Activated T-helper 17 cell treated with anti-CD3 and anti-CD28 coated beads, Interleukin-2, amount 50 U/mL, for 72 hours (primary cell): ENCODE measurements at places on chromosomes 2 and 18.

DNA sequence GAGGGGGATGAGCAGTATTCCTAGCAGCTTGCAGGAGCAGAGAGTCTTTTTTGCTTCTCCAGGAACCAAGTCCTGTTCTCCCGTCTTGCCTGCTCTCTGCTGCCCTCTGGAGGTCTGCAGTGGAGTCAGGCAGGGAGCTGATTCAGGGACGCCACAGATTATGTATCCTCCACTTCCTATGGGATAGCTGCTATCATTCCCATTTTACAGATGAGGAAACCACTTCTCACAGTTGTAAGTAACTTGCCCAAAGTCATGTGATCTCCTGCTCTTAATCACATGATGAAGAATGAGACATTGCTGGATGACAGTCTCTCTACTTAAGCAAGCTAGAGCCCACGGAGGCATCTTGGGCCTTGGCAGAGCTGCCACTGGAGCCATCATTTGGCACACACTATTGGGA, 8.3 kb downstream of the SLC4A5 start:
- no peaks in the 10 kb centered on the region for H3K4me1 ChIP-seq
- no peaks in the 10 kb centered on the region for H3K36me3 ChIP-seq
- ATAC-seq, result peak; percentile 82
- H3K27me3 ChIP-seq, result no peaks in the 10 kb centered on the region
- no peak overlapping the region for H3K4me3 ChIP-seq

GRCh38 chr18:1481577-1481976, 576.9 kb downstream of the ADCYAP1 start:
- H3K4me1 ChIP-seq, result no peaks in the 10 kb centered on the region
- H3K36me3 ChIP-seq, result no peaks in the 10 kb centered on the region
- H3K27ac ChIP-seq, result no peak overlapping the region
- H3K27me3 ChIP-seq, result no peaks in the 10 kb centered on the region

GRCh38 chr2:14723684-14724083, 91.2 kb downstream of the LRATD1 start:
- ATAC-seq, result no peak
- no peak overlapping the region for H3K27ac ChIP-seq
- H3K4me1 ChIP-seq, result no peaks in the 10 kb centered on the region
- H3K4me3 ChIP-seq, result no peak overlapping the region
- no peaks in the 10 kb centered on the region for H3K36me3 ChIP-seq

- H3K27me3 ChIP-seq, result no peaks in the 10 kb centered on the region
- H3K4me1 ChIP-seq, result no peaks in the 10 kb centered on the region
- H3K27ac ChIP-seq, result no peak overlapping the region
- no peak overlapping the region for H3K4me3 ChIP-seq
- no peaks in the 10 kb centered on the region for H3K36me3 ChIP-seq
- no peak for ATAC-seq
Observed at GRCh38 chr2:220310451-220310861, 683.0 kb downstream of the SLC4A3 start.

- H3K27me3 ChIP-seq, result no peaks in the 10 kb centered on the region
- H3K27ac ChIP-seq, result peak overlapping the region; percentile 52
- H3K4me3 ChIP-seq, result peak overlapping the region; percentile 45
- ATAC-seq, result peak; percentile 95
- H3K36me3 ChIP-seq, result peaks cover 46% of the 10 kb centered on the region
Observed at GRCh38 chr2:69601179-69601612, 42.3 kb downstream of the AAK1 start.

DNA sequence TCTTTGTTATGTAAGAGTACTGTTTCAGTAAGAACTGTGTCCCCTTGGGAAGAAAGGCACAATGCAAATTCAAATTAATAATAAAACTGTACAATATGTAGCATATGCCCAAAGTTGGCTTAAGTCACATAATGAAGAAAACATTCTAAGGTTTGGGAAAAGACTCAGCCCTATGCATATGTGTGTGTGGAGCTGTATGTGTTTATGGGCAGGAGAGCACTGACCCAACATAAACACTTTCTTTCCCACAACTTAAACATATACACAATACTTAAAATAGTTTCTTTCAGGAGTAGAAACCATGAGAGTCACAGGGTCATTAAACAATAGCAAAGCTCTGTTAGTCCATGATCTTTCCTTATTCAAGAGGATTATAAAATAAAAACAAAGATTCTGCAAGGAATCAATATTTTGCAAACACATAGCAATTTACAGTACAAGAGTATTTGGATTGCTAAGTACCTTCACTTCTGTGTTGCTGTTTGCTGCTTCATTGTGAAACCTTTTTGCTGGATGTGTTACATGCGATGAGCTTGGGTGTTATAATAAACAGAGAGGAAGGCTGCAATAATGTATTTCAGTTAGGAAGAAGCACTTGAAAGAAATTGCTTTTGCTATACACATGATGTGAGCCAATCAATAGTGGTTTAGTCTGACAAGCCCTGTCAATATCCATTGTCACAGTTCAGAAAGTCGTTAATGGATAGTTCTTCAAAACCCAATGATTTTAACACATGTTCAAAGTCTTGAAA, 347.3 kb downstream of the ARHGAP15 start:
- no peak for ATAC-seq
- peaks cover 21% of the 10 kb centered on the region for H3K36me3 ChIP-seq
- H3K27me3 ChIP-seq, result no peaks in the 10 kb centered on the region
- peak overlapping the region; percentile 19 for H3K27ac ChIP-seq
- peaks cover 25% of the 10 kb centered on the region for H3K4me1 ChIP-seq

DNA sequence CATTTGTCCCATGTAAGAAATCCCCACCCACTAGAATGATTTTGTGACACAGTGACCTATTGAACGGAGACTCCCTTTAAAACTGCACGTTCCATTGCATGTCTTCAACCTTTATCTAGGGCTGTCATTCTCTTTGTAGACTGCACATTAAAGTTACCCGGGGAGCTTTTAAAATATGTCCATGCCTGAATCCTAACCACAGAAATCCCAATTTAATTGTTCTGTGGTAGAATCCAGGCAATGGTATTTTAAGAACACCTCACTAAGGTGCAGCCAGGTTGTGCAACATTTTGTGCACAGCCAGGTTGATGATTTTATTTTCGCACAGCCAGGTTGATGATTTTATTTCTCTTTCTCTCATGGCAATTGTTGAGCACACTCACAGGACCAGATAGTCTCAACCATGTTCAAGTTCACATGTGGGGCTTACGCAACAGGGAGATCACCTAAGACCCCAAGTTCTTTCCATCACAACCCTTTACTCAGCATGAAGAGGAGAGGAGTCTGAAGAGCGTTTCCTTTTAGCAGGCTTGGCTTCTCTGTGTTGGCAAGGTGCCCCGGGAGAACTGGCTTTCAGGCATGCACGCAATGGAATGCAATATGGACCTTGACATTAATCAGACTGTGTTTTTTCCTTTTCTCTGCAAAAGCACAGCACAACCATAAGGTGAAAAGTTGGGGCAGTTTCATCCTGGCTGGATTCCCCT, 467.3 kb upstream of the ETAA1 start:
- no peaks in the 10 kb centered on the region for H3K36me3 ChIP-seq
- H3K27me3 ChIP-seq, result no peaks in the 10 kb centered on the region
- H3K4me1 ChIP-seq, result no peaks in the 10 kb centered on the region
- H3K4me3 ChIP-seq, result no peak overlapping the region
- ATAC-seq, result no peak

DNA sequence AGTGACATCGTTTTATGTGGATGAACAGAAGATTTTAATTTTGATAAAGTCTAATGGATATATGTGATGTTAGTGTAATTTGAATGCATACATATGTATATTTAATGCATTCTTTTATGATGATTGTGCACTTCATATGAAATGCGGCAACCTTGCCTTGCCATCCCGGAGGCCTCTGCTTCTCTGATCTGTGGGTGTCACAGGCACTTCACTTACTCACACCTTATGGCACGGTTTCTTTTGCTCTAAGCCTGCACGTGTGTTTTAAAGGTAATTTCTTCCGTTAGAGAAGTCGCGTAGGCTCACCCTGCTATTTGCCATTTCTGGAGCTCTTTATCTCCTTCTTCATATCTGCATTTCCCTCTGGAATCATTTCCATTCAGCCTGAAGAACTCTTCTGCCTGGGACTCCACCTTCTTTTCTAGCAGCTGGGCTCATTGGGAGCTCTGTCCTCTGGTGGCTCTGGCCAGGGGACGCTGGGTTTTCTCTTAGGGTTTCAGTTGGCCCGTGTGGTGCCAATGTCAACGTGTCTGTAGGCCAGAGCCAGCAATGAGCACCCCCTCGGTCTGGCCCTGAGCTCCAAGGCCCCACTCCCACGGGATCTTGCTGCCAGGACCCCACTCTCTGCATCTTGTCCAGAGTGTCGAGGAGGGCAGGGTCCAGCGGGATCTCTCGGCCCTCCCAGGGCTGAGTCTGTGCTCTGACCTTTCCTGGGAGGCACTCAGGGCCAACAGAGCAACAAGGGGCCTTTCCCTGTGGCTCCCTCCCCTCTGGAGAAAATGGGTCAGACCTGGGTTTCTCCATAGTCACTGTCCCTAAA, 97.3 kb downstream of the RTP5 start:
- H3K27me3 ChIP-seq, result no peaks in the 10 kb centered on the region
- H3K4me3 ChIP-seq, result peak overlapping the region; percentile 79
- ATAC-seq, result no peak
- peaks cover 20% of the 10 kb centered on the region for H3K4me1 ChIP-seq
- peak overlapping the region; percentile 77 for H3K27ac ChIP-seq
- peaks cover 8% of the 10 kb centered on the region for H3K36me3 ChIP-seq

- H3K27me3 ChIP-seq, result no peaks in the 10 kb centered on the region
- peak overlapping the region; percentile 92 for H3K27ac ChIP-seq
- peak; percentile 17 for ATAC-seq
- no peaks in the 10 kb centered on the region for H3K36me3 ChIP-seq
- peaks cover 49% of the 10 kb centered on the region for H3K4me1 ChIP-seq
Observed at GRCh38 chr2:108615480-108616090, 81.3 kb downstream of the LIMS1 start.

DNA sequence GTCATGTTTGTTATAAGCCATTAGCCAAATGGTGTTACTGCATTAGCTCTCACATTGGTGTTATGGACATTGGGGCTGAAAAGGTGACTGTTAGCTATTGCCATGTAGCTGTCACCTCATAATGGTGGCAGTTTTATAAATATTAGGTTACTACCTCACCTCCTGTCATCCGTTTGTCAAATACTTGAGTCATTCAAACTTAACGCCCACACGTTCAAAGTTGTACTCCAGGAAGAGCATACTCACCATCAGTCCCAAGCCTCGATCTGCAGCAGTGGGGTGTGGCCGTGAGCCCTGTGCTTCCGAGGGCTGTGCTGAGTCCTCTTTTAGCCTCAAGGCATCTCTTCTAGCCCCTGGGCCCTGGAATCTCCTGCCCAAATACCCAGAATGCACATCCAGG, 87.3 kb downstream of the PDK1 start:
- H3K36me3 ChIP-seq, result no peaks in the 10 kb centered on the region
- peaks cover 10% of the 10 kb centered on the region for H3K4me1 ChIP-seq
- peak overlapping the region; percentile 46 for H3K27ac ChIP-seq
- peaks cover 6% of the 10 kb centered on the region for H3K27me3 ChIP-seq
- H3K4me3 ChIP-seq, result no peak overlapping the region

- ATAC-seq, result no peak
- H3K36me3 ChIP-seq, result peaks cover 77% of the 10 kb centered on the region
- no peaks in the 10 kb centered on the region for H3K4me1 ChIP-seq
- no peak overlapping the region for H3K4me3 ChIP-seq
Observed at GRCh38 chr2:199933466-199933865, 21.8 kb downstream of the TYW5 start.

- H3K27me3 ChIP-seq, result peaks cover 65% of the 10 kb centered on the region
- peaks cover 7% of the 10 kb centered on the region for H3K4me1 ChIP-seq
- no peak for ATAC-seq
- H3K27ac ChIP-seq, result no peak overlapping the region
- H3K36me3 ChIP-seq, result peaks cover 28% of the 10 kb centered on the region
Observed at GRCh38 chr18:57436191-57436964, 1.2 kb downstream of the ONECUT2 start.

DNA sequence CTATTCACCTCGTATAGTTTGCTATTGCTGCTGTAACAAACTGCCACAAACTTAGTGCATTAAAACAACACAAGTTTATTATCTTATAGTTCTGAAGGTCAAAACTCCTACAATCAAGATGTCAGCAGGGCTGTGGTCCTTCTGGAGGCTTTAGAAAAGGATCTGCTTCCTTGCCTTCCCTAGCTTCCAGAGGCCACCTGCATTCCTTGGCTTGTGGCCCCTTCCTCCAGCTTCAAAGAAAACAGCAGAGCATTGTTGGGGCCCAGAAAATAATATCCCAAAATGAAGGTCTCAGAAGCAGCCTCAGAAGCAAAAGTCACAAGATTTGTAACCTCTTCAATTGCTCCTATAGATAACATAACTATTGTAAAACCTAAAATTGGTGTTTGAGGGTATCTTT, 100.6 kb downstream of the HNRNPLL start:
- H3K4me3 ChIP-seq, result no peak overlapping the region
- H3K27me3 ChIP-seq, result peaks cover 27% of the 10 kb centered on the region
- no peaks in the 10 kb centered on the region for H3K36me3 ChIP-seq

DNA sequence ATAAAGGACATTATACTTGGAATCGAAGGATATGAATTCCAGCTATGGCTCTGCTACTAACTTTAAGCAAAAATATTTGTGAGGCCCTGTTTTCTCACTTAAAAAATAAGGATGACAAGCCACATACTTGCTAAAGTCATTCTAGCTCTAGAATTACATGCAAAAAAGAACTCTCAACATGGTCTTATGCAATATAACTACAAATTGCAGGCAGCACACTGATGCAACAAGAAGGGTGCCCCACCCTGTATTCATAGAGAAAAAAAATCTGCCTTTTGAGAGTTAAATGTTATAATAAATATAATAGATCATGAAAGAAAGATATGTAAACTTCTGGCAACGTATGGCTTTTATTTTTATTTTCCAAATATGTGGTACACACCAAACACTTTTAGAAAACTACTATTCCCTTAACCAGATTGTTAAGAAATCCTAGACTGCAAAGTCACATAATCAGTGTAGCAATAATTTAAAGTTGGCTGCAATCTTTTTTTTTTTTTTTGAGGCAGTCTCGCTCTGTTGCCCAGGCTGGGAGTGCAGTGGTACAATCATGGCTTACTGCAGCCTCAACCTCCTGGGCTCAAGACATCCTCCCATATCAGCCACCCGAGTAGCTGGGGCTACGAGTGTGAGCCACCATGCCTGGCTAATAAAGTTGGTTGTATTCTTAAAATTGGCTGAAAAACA, 40.2 kb upstream of the WDSUB1 start:
- H3K4me1 ChIP-seq, result no peaks in the 10 kb centered on the region
- no peak overlapping the region for H3K4me3 ChIP-seq
- peaks cover 42% of the 10 kb centered on the region for H3K36me3 ChIP-seq
- no peak for ATAC-seq
- no peaks in the 10 kb centered on the region for H3K27me3 ChIP-seq
